ENCODE measurements at places on chromosomes 13 and 19.

DNA sequence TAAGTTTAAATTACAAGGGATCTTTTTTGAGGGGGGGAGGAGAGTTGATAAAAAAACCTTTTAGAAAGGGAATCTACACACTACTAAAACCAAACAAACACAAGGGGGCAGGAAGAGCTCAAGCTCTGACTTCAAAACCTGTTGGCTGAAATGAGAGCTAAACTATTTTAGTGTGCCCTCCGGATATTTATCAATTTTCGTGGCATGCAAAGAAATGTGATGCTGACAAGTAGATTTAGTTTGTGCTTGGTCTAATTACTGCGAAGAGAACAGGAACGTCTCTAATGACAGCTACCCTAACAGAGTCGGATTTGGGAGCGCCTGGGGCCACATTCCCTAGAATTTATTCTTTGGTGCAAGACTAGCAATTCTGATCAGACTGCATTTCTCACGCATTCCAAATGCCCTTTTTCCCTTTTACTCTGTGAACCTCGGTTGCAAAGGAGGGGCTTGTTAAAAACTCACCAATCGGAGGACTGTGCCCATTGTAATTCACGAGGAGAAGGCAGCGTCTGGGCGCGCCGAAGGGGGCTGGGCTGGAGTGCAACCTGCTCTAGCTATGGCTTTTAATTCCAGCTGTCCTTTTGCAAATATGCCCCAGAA is 802 bp upstream of the FREM2 start:
- peak; percentile 7 for DNase-seq

- peak; percentile 15 for DNase-seq
Measured at GRCh38 chr19:2329501-2329916, 1.0 kb downstream of the SPPL2B start.

DNA sequence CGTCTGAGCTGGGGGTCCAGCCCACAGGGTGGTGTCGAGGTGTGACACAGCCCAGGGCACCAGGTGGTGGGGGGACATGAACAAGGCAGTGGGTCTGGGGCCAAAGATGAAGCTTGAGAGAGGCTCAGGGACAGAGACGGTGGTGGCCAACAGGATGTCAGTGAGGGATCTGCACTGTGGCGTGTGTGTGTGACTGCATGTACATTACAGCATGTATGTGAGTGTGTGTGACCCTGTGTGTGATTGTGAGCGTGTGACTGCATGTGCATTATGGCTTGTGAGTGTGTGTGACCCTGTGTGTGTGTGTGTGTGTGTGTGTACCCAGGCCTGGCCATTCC is 1.6 kb downstream of the ADAMTS10 start:
- DNase-seq, result no peak

- DNase-seq, result no peak
Measured at GRCh38 chr19:6854758-6855157, 32.6 kb upstream of the ADGRE1 start.

DNA sequence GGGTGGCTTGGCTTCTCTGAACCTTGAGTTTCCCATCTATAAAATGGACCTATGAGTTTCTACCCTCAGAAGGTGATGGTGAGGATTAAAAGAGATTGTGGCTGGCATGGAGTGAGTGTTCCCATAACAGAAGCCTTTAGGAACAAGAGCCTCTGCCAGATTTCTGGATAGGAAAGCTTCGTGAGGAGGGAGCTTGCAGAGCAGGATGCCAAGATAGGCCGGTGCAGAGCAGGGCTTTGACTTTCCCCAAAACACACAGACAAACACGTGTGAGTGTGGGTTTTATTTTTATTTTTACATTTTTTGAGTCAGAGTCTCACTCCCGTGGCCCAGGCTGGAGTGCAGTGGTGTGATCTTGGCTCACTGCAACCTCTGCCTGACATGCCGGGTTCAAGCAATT is 3.7 kb upstream of the CNN1 start:
- DNase-seq, result no peak

- no peak for DNase-seq
Measured at GRCh38 chr19:49155820-49156346, 687 bp upstream of the HRC start.

DNA sequence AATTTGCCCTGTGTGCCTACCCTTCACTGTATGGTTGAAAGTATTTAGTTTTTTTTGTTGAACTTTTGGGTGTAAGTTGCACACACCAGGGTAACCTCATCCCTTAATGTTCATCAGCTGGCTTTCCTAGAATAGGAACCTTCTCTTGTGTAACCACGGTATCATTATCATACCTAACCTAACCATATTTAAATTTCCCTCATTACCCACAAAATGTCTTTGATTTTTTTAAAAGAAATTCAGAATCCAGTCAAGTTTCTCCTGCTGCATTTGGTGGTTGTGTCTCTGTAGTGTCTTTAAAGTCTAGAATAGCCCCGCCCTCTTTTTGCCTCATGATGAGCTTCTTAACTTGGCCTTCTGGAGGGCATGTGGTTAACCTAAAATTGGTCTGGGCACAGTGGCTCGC is 80.3 kb downstream of the RYR1 start:
- DNase-seq, result peak; percentile 4

DNA sequence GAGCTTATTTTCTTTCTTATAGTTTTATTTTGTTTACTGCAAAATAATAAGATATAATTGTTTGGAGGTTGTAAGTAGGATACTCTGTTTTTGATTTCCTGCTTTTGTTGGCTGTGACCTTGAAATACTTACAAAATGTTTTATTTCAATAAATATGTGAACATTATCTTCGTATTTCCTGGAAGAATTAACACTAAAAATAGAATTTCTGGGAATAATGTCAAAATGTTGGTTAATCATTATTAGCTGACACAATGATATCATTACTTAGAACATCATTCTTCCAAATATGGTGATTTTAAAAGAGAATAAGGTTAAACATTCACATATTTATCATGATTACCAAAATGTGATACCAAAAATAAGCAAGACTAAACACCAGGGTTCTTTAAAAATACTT is 1148.6 kb upstream of the PRR20A start:
- DNase-seq, result no peak

DNA sequence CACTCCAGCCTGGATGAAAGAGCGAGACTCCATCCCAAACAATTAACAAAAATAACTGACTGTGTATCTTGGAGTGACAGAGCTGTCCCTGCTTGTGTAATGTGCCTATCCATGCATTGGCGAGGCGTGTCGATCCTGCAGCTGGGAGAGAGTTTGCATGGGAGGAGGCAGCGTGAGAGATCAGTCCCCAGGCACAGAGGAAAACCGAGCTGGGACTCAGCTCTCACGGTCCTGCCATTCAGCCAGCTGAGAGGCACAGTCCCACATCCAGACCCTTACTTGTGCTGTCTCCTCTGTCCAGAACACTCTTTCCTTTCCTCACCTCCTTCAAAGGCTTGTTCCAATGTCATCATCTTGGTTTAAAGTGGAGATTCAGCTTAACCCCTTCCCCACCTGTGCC is 11.9 kb upstream of the SULT2B1 start:
- no peak for DNase-seq

DNA sequence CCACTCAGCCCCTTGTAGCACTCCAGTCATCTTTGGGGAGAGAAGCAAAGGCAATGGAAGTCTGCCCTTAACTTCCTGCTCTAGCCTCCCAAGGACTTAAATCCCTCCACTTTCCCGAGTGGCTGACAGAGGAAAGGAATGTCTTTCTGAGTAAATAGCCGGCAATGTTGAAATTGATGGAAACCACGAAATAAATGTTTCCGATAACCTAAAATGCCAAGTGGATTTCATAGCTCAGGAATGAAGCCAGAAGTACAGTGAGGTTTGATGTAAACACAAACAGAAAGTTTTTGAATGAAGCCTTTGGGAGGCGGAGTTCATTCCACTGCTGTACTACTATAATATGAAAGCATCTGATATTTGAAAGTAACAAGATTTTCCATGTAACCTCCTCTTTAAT is 14.0 kb upstream of the TBC1D4 start:
- DNase-seq, result no peak

- DNase-seq, result no peak
Measured at GRCh38 chr13:37168151-37168550, 62.7 kb upstream of the CSNK1A1L start.

GRCh38 chr19:39430675-39431593 is 4.8 kb downstream of the RPS16 start:
- DNase-seq, result no peak

- DNase-seq, result no peak
Measured at GRCh38 chr19:32397671-32398101, 7.9 kb upstream of the DPY19L3 start.

DNA sequence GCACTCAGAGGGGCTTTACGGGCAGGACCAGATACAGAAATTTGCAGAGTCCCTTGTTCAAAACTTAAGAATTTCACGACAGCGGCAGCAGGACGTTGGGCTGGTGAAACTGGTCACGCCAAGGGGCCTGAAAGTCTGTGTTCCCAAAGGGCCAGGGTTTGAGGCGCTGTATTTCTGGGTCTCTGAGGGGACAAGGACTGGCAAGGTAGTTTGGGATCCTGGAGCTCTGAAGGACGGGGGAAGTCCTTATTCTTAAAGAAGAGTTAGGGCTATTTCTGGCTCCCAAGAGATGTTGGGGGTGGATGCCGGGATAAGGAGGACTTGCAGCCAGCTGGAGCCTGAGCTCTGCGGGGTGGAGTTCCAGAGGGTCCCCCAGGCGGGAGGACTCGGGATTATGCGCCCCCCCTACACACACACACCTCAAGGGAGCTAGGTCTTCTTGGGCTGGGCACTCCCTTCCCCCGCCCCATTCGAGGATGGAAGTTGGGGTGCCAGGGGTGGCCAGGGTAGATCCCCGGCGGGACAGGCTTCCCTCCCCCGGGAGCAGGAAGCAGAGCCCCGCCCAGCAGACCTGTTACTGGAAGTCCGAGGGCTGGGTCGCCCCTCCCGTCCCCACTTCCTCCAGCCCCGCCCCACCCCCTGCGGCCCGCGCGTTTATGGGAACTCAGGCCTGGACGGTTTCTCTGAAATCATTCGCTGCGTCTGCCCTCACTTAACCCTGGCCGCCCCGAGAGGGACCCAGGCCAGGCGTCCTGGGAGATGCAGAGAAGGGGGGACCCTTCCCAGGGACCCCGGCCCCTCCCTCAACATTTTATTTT is 5.6 kb downstream of the BCL3 start:
- DNase-seq, result peak; percentile 62

DNA sequence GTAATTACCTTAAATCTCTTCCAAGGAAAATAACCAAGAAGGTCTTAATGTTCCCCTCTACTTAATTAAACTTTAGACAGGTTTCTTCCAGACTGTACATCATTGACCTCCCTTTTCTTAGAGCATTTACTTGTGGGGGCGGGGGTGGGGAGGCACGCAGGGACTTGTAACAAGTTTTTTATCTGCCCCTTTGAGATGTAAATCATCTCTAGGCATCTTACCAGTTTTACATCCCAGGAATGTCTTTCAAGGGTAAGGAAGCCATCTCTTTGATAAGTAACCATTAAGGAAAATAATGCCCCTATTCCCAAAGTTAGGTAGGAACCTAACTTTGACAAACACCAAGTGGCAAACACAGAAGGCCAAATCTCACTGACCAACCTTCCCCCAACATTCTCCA is 528.6 kb downstream of the SUCLA2 start:
- no peak for DNase-seq

GRCh38 chr13:33510350-33510970 is 224.9 kb upstream of the STARD13 start:
- no peak for DNase-seq

DNA sequence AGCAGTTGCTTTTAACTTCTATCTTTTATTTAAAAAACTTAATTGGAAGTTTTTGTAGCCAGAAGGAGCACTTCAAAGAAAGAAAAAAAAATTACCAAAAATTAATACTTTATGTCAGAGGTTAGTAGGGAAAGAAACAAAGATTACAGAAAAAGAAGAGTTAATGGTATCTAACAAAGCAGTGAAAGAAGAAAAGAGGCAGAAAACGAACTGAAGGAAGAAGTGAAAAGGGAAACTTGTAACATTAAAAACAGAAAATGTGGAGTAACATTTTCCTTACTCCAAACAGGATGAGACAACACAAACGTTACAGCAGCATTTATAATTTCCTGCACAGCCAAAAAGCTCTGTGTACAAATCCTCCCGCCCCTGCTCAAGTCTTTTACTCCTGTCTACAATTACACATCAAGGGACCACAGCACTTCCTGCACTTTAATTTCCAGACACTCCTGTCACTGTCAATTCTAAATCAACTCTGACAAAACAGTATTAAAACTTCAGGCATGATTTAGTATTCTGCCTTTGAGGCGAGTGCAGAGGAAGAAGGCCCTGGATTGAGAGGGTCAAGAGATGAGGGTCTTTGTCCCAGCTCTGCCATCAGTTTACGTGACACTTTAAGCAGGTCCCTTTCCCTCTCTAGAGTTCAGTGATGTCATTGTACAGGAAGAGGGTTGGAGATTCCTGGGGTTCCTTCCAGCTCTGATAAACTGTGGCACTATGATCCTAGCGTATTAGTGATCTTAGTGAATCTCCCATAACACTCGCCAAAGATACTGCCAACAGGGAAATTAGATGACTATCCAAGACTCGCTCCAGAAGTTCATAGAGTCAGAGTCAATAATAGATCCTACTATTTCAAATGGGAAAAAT is 53.2 kb upstream of the LSM14A start:
- DNase-seq, result no peak

- no peak for DNase-seq
Measured at GRCh38 chr13:28041031-28041461, 52.6 kb upstream of the URAD start.

GRCh38 chr13:77338961-77339401 is 12.1 kb upstream of the MYCBP2 start:
- DNase-seq, result no peak

DNA sequence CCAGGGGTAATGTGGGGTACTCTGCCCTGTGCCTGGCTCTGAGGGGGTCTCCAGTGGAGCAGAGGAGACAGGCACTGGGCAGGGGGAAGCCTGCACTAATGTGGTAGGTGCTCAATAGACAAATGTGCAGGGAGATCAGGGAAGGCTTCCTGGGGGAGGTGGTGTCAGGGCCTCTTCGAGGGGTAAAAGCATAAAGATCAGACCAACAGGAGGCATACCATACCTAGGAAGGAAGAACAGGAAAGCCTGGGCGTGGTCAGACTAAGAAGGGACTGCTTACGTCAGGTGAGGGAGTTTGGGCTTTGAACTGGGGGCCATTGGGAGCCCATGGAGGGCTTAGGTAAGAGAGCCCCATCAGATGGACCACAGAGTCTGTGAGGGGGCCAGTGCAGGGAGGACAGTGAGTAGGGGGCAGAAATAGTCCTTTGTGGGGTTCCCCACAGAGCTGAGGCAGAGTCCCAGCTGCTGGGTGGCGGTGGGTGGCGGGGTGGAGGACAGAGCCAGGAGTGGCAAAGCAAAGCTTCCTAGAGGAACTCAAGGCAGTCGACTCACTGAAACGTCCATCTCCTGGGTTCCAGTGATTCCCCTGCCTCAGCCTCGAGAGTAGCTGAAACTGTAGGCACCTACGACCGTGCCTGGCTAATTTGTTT is 8.8 kb downstream of the PRR36 start:
- no peak for DNase-seq

DNA sequence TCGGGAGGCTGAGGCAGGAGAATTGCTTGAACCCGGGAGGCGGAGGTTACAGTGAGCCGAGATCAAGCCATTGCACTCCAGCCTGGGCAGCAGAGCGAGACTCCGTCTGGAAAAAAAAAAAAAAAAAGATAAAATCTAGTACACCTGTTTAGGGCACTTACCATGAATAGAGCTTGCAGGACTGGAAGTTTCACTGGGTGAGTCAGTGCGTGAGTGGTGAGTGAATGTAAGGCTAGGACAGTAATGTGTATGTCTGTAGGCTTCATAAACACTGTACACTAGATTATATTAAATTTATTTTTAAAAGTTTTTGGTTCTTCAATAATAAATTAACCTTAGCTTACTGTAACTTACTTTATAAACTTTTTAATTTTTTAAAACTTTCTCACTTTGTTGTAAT is 22.9 kb downstream of the PPP5C start:
- DNase-seq, result no peak

- DNase-seq, result peak; percentile 79
Measured at GRCh38 chr19:15091918-15092753, 10.1 kb downstream of the OR1I1 start.

GRCh38 chr13:63337921-63338320 is 1922.3 kb upstream of the PCDH20 start:
- DNase-seq, result no peak

Data from hematopoietic multipotent progenitor cell treated with erythropoietin and hydrocortisone succinate and interleukin-3 and kit ligand, for 8 days (in vitro differentiated cells).